RPMI7951 (cell line): ENCODE measurements at places on chromosomes 6 and 20. TPM values are rescaled to one million over a fixed set of nuclear protein-coding genes. Genes with fewer than 3 reads are reported as not detected.

Gene SYCP2L
- 0.49 and 4.9 TPM in 2 replicates for total RNA-seq

Gene TMEM200A
- total RNA-seq, result 26.3 and 30.9 TPM in 2 replicates

Gene BTNL2
- total RNA-seq, result not detected in 2 replicates

Gene ANKRD66
- not detected in 2 replicates for total RNA-seq

Gene MYCT1
- 0.10 and 0.48 TPM in 2 replicates for total RNA-seq

Gene CEP85L
- 7.1 and 10.8 TPM in 2 replicates for total RNA-seq

Gene CDSN
- not detected in 2 replicates for total RNA-seq

Gene TAGAP
- total RNA-seq, result not detected in 2 replicates

Gene CDK19
- total RNA-seq, result 14.5 and 18.6 TPM in 2 replicates

Gene C20orf144
- 0.24 and 0.39 TPM in 2 replicates for total RNA-seq
